Placental pericyte (primary cell): ENCODE measurements at places on chromosomes 6 and 20. TPM values are rescaled to one million over a fixed set of nuclear protein-coding genes. Genes with fewer than 3 reads are reported as not detected.

DYNLT1 gene
- 75.2 and 78.1 TPM in 2 replicates for total RNA-seq

MAN1A1 gene
- total RNA-seq, result 55.0 and 131 TPM in 2 replicates

CD40 gene
- total RNA-seq, result 0.57 and 0.66 TPM in 2 replicates

OPRL1 gene
- total RNA-seq, result 0.86 and 0.88 TPM in 2 replicates

HLA-F gene
- 3.1 and 14.7 TPM in 2 replicates for total RNA-seq

ADA gene
- total RNA-seq, result 6.9 and 10.9 TPM in 2 replicates

LY86 gene
- total RNA-seq, result not detected in 2 replicates

PRND gene
- total RNA-seq, result not detected in 2 replicates

POPDC3 gene
- 2.0 and 14.0 TPM in 2 replicates for total RNA-seq

SNAP25 gene
- under 0.01 and 5.9 TPM in 2 replicates for total RNA-seq

OR2B6 gene
- not detected in 2 replicates for total RNA-seq

ZSWIM3 gene
- 3.9 and 5.2 TPM in 2 replicates for total RNA-seq

FUT9 gene
- total RNA-seq, result not detected in 2 replicates

DSP gene
- 0.22 and 10.0 TPM in 2 replicates for total RNA-seq

MEI4 gene
- total RNA-seq, result not detected in 2 replicates
